ENCODE measurements at places on chromosomes 11 and 22.

DNA sequence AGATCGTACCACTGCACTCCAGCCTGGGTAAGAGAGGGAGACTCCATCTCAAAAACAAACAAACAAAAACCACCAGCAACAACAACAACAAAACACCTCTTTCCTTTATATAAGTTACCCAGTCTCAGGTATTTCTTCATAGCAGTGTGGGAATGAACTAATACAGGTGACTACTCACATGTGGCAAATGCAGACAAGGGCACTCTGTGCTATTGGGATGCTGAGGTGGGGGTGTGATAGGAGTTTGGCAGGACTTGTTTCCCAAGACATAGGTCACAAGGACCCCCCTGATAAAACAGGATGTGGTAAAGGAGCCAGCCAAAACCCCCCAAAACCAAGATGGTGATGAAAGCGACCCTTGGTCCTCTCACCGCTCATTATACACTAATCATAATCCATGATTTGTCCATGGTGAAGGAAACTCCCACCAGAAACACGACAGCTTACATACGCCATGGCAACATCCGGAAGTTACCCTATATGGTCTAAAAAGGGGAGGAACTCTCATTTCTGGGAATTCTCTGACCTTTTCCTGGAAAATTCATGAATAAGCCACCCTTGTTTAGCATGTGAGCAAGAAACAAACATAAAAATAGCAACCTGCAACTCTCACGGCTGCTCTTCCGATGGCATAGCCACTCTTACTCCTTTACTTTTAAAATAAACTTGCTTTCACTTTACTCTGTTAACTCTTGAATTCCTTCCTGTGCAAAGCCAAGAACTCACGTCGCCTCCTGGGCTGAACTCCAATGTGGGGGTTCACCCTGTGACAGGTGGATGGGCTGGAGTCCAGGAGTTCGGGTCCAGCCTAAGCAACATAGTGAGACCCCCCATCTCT, 18.8 kb upstream of the INCENP start:
- DNase-seq, result peak; percentile 38

DNA sequence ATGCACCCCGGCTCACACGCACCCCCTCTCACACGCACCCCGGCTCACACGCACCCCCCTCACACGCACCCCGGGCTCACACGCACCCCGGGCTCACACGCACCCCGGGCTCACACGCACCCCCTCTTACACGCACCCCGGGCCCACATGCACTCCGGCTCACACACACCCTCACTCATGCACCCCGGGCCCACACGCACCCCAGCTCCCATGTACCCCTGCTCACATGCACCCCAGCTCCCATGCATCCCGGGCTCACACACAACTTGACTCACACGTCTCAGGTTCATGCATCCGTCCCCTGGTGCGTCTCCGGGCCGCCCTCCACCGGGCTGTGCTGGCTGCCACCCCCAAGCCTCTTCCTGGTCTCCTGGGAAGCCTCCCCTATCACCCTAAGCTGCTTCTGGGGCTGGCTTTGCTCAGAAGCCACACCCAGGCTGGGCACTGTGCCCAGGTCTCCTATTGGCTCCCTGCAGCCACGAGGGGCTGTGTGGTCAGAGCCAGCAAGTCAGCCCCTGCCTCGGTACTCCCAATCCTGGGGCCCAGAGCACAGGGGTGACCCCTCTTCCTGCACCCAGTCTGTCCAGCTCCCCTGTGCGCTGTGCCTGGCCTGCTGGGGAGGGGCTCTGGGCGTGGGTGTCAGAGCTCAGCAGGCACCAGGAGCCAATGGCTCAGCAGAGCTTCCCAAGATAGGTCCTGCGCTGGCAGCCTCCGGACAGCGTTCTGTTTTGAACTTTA, 16.9 kb downstream of the TSPAN4 start:
- DNase-seq, result peak; percentile 54

GRCh38 chr22:37254209-37254866, 10.3 kb upstream of the RAC2 start:
- DNase-seq, result peak; percentile 93

- peak; percentile 61 for DNase-seq
These were observed 2.7 kb upstream of the RHOD start for GRCh38 chr11:67053896-67054329.

DNA sequence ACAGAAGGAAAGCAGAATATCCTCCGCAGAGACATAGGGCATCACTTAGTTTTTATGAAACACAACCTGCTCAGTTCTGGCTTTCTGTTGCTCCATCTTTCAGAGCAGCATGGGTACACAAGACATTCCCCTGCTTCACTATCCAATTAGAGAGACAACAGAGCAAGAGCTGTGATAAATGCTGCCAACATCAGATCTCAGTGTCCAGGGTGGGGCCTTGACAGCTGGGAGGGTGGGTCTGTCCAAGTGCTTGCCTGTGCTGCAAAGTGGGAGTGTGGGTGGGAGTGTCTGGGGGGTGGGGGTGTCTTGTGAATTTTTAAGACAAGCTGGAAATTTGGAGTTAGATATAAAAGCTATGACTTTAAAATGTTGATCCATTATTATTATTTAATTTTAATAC, 369.6 kb downstream of the TENM4 start:
- no peak for DNase-seq

- no peak for DNase-seq
These were observed 537.0 kb downstream of the BRD1 start for GRCh38 chr22:49290711-49291110.

- peak; percentile 67 for DNase-seq
These were observed 8.6 kb upstream of the CD3E start for GRCh38 chr11:118295815-118296454.

Data from ELR (cell line).